ENCODE measurements at places on chromosomes 4 and X. TPM values are rescaled to one million over a fixed set of nuclear protein-coding genes. Genes with fewer than 3 reads are reported as not detected.

DNA sequence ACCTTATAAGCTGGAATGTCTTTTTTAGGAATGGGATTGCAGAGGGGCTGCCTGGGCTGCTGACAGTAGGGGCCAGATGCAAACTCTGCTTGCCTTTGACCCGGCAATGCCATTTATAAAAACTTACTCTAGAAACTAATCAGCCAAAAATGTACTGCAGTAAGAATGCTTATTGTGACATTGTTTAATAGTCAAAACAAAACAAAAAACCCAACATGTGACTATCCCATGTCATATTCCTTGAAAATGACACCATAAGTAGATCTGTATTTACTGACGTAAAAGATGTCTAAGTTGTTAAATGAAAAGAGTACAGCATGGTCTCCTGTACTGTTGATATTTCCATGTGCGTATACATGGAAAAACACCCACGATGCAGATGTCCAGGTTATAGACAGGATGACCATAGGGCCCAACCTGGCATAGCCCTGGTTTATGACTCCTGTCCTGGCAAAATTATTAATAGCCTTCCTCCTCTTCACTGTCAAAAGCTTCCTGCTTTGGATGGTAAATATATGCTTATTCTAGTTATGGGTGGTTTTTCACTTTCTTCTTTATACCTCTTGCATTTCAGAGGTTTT, 138.9 kb downstream of the PTTG2 start:
- DNase-seq: no peak

DNA sequence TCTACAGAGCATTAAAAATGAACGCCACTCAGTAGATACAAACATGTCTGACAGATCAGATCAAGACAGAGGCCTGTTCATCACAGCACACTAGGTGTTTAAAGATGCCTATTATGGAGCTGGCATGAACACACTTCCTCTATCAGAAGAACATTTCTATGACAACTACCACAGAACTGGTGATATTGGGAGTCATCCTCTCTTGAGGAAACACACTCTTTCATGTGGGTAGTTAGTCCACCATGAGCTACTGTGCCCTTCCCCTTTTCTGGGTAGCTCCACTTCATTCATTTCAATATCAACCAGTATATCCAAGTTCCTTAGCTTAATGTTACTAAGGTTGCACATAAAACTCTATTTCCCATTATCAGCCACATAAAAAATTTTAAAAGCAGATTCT, 46.7 kb downstream of the MAOB start:
- no peak for DNase-seq

DNA sequence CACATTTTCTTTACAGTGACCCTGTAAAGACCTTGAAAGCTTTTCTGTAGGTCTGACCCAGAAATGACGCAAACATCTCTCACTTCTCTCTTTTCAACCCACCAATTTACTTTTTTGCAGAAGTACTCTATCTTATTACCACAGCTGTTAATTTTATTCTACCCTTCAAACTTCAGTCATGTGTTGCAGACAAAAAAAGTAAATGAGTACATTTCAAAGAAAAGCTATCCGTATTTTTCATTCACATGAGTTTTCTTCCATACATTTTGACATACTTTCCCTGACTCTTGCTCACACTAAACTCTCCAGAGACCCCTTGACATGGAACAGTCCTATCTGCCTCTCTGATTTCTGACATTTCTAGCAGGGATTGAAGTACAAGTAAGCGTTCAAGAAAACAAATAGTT, 51.7 kb downstream of the SLC7A11 start:
- no peak for DNase-seq

GAGE12E gene
- not detected for total RNA-seq

DNA sequence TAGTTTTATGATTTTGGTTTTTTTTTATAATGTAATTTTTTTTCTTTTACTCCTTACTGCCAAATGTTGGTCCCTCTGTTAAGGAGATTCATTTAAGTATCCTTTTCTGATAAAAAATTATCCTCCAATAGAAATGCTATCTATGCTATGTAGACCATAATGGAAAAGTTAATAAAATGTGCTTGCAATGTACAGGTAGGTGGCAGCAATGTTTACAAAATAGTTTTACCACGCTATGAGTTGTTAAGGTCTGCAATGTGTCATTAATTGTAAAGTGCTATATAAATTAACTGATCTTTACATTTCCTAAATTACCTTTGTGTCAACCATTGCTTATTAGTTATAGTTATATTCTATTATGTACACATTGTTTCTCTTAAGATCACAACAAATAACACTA, 3.8 kb upstream of the CENPC start:
- DNase-seq: no peak

CSAG1 gene
- not detected for total RNA-seq

DNA sequence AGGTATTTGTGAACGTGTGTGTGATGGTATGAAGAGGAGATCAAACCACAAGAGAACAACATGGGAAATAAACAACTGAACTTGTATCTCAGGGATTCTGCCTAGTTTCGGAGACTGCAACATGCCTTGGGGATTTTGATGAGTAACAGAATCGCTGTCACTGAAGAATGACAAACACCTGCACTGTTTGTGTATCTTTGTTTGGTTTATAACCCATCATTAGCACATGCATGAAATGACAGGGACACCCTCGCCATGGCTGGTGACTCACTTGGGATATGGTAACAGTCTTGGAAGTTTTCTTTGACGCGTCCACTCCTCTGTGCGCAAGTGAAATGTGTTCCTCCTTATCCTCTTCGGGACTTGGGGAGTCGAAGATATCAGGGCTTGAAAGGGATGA, 30.3 kb upstream of the MAP3K15 start:
- no peak for DNase-seq

DNA sequence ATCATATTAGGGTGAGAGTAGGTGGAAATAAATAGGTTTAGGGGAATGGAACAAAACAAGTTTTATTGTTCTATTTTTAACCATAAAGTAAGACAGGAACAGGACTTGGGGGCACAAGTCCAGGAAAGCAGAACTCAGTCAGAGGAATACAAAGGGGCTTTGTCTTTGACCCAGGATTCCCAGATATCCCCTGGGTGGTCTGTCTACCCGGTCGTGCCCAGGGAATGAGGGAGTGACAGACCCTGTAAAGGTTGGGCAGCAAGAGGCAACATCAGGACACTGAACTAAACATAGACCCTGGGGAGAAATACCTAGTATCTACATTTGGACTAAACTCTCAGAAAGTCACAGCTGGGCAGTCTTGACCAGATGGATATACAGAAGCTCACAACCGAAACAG, 50.6 kb downstream of the PTCHD1 start:
- DNase-seq: no peak

- DNase-seq: no peak
These were observed 433.1 kb upstream of the SMIM31 start for GRCh38 chr4:164320847-164321246.

TRIM60 gene
- total RNA-seq: not detected

DNA sequence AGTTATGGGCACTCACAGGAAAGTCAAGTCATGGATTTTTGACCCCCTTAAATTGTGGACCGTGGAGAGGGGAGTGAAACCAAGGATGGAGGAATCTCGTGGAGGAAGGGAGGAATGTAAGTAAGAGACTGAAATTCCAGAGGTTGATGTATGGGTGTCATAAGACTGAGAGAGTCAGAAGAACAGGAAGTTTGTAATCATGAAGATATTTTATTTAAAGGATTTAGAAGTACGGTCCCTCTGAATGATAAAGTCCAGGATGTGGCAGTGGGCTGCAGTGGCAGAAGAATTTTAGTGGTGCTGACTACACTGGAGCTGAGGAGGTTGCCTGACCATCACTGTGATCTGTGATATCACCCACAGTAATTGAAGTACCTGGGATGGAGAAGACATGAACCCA, 57.8 kb downstream of the DCLK2 start:
- no peak for DNase-seq

DNA sequence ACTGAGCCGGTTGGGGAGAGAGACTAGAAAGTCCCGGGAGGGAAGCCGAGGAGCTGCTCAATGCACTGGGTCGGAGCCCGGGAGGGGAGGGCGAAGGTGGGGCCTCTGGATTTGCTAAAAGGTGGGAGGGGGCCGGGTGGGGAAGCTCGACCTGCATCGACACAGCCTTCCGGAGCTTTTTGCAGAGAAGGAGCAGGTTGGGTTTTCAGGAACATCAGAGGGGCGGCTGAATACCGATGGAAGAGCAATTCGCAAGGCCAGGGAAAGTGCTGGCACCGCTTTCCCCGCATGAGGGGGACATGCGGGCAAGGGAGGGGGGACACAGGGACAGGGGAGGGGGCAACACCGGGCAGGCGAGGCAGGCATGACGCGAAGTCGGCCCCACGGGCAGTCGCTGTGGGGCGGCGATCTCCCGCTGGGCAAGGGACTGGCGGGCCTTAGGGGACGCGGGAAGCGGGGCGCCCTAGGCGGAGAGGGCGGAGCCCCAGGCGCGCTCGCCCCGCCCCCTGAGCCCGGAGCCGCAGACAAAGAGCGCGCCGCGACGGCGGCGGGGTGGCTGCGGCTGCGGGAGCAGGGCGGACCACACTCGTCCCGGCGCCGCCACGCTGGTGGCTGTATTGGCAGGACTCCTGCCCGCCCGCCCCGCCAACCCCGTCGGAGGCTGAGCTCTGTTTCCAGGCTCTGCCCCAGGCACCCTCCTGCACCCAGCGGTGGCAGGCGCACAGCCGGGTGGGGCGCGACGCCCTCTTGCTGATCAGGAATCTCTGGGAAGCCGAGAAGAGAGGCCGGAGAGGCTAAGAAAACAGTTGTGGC, 11.6 kb downstream of the PDZD4 start:
- DNase-seq: no peak

DNA sequence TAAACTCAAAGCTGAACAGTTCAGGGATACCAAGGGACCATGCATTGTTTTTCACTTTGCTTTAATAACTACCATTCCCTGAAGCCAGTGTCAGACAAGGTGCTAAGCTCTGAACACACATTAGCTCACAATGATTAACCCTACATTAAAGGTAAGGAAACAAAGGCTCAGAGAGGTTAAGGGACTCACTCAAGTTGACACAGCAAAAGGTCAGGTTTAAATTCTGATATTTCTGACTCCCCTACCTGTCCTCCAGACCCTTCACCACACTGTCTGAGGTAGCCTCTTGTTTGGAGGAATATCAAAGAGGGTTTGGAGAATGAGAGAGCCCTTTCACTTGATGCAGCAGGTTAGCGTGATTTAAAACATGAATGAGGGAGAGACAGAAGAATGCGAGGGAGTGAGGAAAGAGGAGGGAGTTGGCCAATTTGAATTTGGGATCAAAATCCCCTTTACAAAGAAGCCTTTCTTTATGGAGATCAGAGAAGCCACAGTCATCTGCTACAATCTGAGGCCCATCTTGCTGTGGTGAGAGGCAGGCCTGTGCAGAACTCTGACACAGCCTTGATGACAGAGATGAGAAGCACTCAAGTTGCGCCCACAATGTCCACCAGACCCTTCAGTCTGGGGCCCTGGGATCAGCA, 103.5 kb downstream of the FHDC1 start:
- no peak for DNase-seq

GRCh38 chr4:68927165-68927564, 24.4 kb downstream of the UGT2A3 start:
- DNase-seq: no peak

COX7B2 gene
- not detected for total RNA-seq

DNA sequence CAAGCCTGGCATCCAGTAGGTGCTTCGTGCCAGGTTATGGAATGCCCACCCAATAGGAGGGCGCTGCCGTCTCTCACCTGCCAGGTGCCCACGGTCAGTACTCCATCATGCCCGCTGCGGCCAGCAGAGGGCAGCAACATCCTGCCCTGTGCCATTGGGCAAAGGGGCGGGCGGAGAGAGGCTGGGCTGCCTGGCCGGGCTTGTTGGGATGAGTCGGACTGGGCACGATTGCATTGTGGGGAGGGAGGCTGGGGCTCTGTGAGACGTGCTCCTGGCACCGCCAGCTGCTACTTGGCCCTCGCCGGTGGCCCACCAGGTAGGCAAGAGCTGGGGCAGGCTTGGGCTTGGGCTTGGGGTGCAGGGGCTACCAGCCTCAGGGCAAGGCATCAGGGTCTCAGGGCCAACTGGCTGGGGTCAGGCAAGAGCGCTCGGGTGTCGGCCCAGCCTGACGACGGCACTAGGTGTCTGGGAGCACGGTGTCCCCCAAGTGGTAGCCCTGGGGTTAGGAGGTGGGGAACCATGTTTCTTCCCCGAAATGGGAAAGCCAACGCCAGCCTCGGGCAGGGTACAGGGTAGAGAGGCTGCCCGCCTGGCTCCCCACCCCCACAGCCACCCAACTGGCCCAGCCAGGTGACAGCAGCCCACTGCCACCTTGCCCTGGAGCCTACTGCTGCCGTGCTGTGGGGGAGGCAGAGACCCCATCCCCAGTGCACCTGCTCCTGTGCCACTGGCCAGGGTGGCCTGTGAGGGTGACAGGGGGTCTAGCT, at the start of gene PLXNB3:
Gene PLXNB3, plus strand, starts transcription at position 261 of the 767 bp plus-strand sequence. CDS start 1,287 bp downstream, outside the sequence.
- no peak for DNase-seq

- DNase-seq: no peak
These were observed 16.5 kb upstream of the SOX3 start for GRCh38 chrX:140521393-140521792.

- no peak for DNase-seq
These were observed 435.8 kb upstream of the CPEB2 start for GRCh38 chr4:14566518-14566917.

DNA sequence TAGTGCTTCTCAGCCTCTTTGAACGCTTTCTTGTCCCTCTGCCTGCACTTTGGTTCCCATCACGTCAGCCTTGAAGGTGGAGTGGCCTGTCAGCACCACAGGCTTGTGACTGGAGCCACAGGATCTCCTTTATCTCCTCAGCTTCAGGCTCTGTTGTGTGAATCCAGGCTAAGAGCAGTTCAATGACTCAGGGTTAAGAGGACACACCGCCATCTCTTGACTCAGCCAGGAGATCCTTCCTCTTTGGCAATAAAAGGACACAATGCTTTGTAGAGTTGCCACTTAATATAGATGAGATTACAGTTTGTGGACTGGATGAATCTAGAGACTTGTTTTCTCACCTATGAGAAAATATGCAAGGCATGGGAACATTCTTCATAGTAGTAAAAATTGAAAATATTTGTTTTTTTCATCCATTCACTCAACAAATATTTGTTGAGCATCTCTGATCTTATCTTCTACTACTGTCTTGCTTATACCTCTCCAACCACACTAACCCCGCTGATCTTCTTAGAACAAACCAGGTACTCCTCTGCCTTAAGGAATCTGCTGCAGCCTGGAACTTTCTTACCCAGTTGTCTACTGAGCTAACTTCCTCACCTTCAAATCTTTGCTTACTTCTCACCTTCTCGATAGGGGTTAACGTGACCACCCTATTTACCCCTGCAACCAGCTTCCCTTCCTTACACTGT, 62.3 kb downstream of the UCHL1 start:
- DNase-seq: no peak

DNA sequence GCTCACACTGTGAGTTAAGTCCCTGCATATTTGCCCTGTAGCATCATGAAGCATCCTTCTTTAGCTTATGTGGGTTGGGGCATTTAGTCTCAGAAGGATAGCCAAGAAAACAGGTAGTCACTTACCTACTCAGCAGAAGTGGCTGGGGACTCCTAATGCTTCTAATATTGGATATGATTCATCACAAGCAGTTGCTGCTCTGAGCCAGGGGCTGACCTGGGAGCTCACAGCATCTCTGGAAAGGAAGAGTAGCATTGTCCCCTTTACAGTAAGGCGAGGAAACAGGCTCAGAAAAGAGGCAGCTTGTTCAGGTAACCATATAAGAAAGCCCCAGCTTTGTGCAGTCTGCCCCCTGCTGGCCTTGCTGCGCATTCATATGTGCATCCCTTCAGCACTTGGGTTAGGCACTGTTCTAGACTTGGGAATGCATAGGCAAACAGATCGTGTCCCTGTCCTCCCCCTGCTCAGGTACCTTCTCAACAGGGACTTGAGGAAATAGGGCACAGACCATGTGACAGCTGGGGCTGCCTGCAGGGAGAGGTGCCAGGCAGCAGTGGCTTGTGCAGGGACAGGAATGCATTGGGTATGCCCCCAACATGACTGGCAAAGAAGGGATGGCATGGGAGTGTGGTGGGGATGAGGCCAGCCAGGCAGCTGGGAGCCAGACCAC, 35.7 kb upstream of the TBC1D14 start:
- no peak for DNase-seq

Data from glomerular endothelial cell (primary cell).